Peyer's patch (tissue), 4 donors: ENCODE measurements at places on chromosomes 12 and 14. TPM values are rescaled to one million over a fixed set of nuclear protein-coding genes. Genes with fewer than 3 reads are reported as not detected.

- peak; percentile 93 for DNase-seq
Observed at GRCh38 chr12:124940393-124941169, 26.1 kb upstream of the UBC start.

DNA sequence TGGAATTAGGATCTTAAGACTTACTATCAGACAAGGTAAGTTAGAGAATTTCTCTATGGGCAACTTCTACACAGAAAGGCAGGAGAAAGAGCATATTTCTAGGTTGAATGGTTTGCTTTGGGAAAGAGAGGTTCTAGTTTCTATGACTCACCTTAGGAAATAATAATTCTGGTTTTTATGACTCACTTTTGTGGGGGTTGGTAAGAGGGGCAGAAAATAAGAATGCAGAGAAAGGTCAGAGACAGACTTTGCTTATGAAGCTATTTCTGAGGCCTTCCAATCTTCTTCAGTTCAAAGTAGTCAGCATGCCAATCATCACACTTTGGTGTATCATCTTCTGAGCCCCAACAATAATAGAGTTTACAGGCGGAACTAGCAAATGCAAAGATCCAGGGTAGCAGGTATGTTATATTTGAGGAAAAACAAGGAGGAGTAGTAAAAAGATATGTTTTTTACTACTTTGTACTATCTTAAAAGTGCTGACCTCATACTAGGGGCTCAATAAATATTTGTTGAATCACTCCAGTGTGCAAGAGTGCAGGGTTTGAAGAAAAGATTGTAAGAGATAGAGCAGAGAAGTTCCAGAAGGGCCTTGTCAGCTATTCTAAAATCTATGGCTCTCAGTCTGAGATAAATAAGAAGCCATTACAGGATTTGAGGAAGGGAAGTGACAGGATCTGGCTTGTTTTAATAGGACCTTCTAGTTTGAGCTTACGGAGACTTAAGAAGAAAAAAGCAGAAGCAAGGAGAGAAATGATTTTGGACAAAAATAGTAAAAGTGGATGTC, 56.7 kb upstream of the LRFN5 start:
- DNase-seq, result no peak

DNA sequence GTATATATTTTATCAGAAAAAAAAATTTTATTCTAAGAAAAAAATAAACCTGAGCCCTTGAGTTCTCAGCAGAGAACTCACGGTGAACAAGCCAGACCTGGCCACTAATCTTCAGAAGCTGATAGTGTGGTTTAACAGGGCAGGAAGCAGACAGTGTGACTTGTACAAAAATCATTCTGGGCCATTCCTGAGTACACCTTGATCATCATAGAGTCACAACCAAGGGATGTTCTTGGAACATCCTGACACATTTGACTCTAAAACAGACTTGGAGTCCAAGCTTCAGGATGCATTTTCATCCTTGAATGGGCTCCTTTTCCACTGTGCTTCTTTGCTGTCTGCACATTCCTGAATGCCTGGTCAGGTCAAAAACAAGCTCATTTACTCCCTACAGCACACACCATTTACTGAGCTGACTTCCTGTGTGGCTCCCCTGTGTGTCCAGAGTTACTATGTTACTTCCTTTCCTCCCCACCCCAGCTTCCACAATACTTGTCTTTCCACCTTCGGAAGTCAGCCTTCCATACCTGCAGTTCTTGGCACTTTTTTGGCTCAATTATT, 112.0 kb downstream of the ANO6 start:
- DNase-seq, result no peak

KRT6A gene
- 1.7 TPM for total RNA-seq
